ENCODE measurements at places on chromosomes 7 and 10.

GRCh38 chr7:114481999-114482398 is 67.4 kb downstream of the FOXP2 start:
- no peak for DNase-seq

DNA sequence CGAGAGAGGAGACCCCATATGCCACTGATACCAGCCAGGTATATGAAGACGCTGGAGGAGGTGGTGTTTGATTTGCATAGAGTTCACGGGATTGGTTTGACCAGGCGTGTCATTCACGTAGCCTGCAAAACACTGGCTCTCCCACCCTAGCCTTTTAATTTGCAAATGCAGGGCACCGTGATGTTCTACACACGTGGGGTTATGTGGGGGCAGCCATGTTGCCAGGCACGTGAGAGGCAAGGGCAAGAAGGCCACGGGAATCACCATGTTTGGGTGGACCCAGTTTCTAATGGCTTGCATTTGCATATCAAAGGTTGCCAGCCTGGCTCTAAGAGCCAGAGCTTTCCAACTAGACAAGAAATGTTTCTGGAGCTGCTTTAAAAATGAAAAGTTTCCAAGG is 117.2 kb upstream of the LYZL1 start:
- DNase-seq: no peak

GRCh38 chr10:104247513-104248146 is 7.1 kb upstream of the GSTO1 start:
- DNase-seq: no peak

- DNase-seq: no peak
Observed at GRCh38 chr7:17153536-17153935, 144.9 kb upstream of the AHR start.

DNA sequence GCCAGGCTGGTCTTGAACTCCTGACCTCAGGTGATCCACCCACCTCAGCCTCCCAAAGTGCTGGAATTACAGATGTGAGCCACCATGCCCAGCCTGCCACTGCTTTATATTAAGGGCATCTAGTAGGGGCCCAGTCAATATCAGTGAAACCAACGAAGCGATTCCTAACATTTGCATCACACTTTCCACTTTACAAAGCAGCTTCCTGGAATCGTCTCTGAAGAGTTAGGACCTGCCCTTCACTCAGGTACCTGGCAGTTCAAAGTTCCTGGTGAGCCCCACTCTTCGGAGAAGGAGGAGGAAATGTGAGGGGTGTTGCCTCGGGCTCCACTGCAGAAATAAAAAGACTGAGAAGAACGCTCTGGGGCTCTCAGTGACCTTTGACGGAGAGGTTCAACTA is 31.1 kb upstream of the EZH2 start:
- no peak for DNase-seq

DNA sequence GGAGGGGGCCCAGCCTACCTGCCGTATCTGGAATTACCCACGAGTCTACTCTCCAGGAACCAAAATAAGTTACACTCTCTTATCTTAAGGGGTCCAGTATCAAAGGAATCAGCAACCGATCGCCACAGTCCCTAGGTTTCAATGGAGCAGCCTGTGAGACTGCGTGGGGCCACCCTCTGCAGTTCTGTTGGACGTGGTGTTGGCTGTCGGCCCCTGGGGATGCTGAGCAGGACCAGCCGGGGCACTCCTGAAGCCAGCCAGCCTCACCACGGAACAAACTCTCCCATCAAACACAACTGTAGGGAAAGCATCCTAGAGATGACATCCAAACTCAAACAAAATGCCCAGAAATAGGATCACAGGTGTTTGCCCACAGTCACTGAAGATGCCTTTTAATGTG is 25.5 kb upstream of the ABLIM1 start:
- DNase-seq: no peak

DNA sequence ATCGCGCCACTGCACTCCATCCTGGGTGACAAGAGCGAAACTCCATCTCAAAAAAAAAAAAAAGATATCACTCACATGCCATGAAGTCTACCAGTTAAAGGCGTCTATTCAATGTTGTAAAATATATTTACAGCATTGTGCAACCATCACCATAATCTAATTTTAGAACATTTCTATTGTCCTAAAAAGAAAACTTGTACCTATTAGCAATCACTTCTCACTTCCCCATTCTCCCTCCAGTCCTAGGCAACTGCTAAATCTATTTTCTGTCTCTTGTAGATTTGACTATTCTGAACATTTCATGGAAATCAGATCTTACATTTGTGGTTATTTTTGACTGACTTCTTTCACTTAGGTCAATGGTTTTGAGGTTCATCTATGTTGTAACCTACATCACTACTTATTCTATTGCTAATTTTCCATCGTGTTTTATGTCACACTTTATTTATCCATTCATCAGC is 25.2 kb upstream of the OTUD1 start:
- DNase-seq: no peak

GRCh38 chr10:34994565-34995142 is 95.5 kb downstream of the CUL2 start:
- DNase-seq: peak; percentile 93

- DNase-seq: no peak
Observed at GRCh38 chr7:2830609-2831376, 13.3 kb downstream of the GNA12 start.

GRCh38 chr10:98915911-98916310 is 319.7 kb downstream of the HPSE2 start:
- no peak for DNase-seq

- no peak for DNase-seq
Observed at GRCh38 chr10:34886906-34887642, 72.0 kb upstream of the PARD3 start.

- no peak for DNase-seq
Observed at GRCh38 chr10:132893090-132893489, 49.3 kb downstream of the CFAP46 start.

DNA sequence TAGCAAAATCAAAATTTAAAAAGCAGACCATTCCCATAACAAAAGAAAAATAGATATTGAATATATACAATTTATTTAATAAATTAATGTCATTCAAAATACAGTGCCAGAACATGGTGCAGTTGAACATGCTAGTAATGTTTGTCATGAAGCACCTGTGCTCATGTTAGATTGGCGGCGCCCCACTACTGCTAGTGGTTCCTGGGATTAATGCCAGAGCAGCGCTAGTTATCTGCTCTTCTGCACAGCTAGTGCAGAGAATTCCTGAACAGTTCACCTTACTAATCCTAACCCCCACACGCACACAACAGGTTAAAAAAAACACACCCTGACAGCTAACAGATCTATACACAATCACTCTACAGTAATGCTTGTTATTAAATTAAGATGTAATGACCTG is 23.4 kb downstream of the KBTBD2 start:
- DNase-seq: no peak

DNA sequence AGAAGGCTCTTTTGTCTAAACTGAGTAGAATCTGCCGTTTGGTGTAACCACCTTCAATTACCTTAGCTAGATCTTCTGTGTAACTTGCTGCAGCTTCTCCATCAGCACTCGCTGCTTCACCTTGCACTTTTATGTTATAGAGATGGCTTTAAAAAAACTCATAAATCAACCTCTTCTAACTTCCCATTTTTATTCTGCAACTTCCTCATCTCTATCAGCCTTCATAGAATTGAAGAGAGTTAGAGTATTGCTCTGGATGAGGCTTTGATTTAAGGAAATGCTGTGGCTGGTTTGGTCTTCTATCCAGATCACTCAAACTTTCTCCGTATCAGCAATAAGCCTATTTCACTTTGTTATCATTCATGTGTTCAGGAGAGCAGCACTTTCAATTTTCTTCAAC is 1131.9 kb upstream of the CELF2 start:
- DNase-seq: no peak

DNA sequence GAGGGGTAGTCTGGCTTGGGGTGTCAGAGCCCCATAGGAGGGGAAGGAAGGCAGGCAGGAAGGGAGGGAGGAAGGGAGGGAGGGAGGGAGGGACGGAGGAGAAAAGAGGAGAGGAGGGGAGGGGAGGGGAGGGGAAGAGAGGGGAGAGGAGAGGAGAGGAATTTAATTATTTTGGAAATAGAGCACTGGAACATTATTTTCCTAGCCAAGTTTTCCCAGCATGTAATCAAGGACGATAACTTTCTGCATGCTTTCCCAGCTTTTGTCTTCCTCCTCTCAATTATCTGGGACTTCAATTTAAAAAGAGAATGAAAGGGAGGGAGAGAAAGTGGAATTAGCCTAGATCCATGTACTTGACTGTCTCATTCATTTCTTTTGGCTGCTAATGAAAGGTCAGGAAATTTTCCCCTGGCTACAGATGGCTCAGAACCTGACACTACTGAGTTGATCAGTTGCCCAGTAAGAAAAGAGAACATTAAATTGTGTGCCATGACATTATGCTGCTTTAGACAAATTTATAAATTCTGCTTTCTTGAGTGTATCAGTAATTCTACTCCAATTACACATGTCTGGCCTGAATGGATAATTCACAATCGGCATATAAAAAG is 148.8 kb downstream of the LRRC4 start:
- no peak for DNase-seq

DNA sequence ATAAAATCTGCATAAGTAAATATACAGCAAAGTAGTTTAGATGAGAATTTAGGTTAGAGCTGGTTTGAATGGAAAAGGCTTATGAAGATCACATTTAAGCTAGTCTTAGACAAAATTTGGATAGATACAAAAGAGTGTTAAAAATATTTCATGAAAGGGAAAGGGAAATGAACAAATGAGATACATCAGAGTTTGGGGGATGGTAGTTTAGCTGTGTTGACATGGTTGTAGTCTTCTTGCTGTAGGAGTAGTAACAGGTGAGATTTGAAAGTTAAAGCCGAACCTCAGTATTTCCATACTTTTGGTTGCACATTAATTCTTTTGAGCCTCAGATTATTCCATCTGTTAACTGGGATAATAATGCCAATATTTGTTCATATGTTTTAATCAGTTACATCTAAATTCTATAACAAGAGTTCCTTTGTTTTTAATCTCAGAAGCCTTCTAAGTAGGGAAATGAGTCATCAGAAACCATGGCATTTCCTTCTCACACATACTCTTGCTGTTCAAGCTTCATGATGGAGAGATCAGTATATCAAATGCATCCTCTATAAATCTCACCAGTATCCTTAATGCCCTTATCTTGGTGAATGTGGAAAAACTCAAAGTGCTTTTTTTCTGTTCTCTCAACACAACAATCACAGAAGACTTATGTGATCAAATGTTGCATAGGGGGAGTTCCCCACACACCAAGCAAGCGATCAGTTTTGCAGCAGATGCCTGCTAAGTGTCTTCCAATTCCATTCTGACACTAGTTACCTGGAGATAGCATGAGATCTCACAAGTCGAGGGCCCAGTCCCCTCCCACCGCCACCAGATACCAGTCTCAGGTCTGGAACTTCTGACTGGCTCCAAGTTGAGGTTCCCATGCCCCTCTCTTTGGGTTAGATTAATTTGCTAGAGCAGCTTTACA is 84.7 kb downstream of the MAPK8 start:
- peak; percentile 37 for DNase-seq

- no peak for DNase-seq
Observed at GRCh38 chr10:51000976-51001375, 73.3 kb upstream of the PRKG1 start.

GRCh38 chr7:46137725-46138124 is 216.7 kb upstream of the IGFBP3 start:
- no peak for DNase-seq

DNA sequence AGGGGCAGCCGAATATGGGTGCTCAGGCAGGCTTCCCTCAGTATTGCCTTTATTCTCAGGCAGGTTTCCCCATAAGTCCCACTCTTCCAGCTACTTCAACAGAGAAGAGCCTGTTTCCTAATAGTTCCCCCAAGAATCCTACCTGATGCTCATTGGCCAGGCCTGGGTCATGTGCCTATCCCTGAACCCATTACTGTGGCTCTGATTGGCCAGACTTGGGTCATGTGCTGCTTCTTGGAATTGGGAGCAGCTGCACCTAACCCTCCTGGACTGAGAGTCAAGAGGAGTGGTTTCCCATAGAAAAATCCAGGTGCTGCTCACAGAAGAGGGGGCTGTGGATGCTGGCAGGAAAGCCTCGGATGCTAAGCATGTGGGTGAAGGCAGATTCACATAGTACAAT is 21.7 kb downstream of the OPALIN start:
- no peak for DNase-seq

DNA sequence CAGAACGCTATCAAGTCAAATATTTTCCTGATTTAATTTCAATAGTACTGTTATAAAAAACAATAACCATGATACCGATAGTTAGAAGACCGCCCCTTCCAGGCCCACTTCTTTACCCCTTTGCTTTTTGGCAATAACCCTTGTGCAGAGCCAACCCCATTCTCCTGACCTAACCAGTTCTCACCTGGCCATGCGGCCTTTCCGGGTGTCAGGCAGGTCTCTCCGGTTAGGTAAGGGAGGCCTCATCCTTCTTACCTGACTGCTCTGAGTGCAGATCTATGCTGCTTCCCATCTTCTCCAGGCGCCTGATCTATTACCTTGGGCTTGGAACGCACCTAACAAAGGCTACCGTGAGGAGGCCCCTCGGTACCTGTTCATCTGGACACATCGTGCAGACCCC is 26.6 kb downstream of the ZMIZ1 start:
- no peak for DNase-seq

GRCh38 chr10:114925587-114926586 is 12.1 kb upstream of the TRUB1 start:
- DNase-seq: peak; percentile 53

GRCh38 chr10:79239275-79239779 is 107.9 kb upstream of the PPIF start:
- peak; percentile 35 for DNase-seq

DNA sequence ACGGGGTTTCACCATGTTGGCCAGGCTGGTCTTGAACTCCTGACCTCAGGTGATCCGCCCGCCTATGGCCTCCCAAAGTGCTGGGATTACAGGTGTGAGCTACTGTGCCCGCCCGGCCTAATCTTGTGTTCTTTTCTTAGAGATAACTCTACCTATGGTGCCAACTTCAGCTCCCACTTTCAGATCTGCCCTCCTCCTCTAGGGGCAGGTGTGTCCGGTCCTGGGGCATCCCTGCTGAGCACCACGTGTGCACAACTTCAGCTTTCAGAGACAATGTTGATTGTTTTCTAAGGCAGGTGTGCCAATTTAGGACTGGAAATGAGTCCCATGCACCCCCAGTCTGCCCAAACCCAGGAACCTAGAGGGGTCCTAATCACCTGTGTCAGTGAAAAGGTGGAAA is 18.5 kb upstream of the FXYD4 start:
- DNase-seq: no peak

DNA sequence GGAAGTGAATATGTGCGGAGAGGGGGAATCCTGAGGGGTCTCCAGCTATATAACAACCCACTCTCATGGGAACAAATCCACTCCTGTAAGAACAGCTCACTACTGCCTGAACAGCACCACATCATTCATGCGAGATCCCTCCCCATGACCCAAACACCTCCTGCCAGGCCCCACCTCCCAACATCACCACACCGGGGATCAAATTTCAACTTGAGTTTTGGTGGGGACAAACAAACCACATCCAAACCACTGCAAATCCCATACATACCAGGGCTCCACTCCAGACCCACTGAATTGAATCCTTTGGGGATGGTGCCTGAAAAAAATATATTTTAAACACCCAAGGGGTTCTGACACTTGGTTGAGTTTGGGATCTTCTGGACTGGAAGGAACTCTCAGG is 181.5 kb upstream of the PLXNA4 start:
- DNase-seq: no peak

GRCh38 chr7:41933427-41933826 is 230.5 kb upstream of the INHBA start:
- DNase-seq: no peak

- DNase-seq: no peak
Observed at GRCh38 chr10:113302062-113302461, 250.8 kb upstream of the HABP2 start.
